ENCODE measurements at places on chromosomes 2 and 18.

- no peak for DNase-seq
Observed at GRCh38 chr2:57842531-57842930, 204.1 kb upstream of the VRK2 start.

DNA sequence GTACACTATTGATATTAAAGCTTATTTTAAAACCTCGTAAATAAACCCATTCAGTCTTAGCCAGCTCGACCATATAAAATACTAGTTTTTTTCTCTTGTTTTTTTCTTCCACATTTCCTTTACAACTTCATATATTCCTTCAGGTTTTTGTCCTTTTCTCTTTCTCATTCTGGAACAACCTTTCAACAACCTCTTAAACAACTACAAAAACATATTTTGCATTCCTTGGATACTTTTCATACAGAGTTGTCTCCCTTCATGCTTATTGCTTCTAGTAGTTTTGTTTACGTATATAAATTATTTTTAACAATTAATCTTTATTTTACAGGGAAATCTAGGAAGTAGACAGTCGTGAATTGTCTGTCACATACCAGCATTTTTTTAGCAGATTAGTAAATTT lies 41.2 kb downstream of the COMMD1 start:
- no peak for DNase-seq

DNA sequence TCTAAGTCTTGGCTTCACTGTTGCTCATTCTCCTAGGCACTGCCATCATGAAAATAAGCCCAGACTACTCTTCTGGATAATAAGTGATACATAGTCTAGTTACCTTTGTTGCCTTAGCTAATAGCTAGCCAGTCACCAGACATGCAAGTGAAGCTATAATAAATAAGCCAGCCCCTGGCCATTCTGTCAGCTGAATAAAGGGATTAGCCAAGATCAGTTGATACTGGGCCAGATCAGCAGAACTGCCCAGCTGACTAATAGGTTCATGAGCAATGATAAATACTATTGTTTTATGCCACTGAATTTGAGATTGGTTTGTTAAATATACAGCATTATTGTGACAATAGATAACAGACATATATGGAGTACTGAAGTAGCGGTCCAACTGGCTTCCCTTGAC lies 8.0 kb upstream of the C2orf69 start:
- DNase-seq = no peak

GRCh38 chr2:210626849-210627248 lies 70.5 kb downstream of the CPS1 start:
- no peak for DNase-seq

GRCh38 chr2:157627594-157628476 lies 829 bp downstream of the ACVR1C start:
- no peak for DNase-seq

GRCh38 chr2:117481608-117482007 lies 332.9 kb upstream of the DDX18 start:
- DNase-seq = no peak

DNA sequence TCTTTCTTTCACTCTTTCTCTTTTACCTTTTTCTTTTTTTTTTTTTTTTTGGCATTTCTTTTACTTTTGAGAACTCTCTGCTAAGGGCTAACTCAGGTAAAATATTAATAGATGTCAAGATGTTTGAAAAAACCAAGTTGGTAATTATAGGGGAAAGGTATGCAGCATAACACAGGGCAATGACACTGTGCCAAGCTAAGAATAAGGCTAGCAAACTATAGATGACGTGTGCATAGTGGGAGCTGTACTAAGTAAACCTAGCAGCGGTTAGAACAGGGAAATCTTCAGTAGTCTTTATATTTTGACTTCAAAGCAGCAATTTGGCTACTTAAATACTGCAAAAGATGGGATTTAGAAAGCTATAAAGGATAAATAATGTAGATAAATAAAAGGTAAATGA lies 415.4 kb upstream of the RGPD4 start:
- DNase-seq = no peak
